ENCODE measurements at places on chromosomes 3 and 15.

DNA sequence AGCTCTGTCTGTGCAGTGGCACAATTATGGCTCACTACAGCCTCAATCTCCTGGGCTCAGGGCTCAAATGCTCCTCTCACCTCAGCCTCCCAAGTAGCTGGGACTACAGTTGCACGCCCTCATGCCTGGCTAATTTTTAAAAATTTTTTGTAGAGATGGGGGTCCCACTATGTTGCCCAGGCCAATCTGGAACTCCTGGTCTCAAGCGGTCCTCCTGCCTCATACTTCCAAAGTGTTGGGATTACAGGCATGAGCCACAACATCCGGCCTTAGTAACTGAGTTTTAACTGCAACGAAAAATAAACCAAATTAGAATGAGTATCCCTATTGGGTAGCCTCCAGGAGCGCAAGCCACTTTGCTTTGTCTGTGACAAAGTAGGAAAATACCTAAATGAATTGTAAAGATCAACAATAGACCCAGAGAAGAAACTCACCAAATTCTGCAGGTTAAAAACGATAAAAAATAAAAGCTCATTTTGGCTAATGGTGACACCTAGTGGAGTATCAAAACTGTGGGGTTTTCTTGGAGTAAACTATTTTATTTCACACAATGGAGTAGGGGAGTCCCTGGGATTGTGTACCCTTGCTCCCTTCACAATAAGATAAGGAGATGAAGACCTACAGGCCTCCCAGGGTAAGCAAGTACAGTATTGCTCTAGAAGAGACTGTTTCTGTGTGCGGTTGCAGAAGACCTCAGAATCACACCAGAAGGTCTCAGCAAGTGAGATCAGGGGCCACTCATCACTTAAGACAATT lies 21.0 kb upstream of the CA12 start:
- DNase-seq, result peak; percentile 24

DNA sequence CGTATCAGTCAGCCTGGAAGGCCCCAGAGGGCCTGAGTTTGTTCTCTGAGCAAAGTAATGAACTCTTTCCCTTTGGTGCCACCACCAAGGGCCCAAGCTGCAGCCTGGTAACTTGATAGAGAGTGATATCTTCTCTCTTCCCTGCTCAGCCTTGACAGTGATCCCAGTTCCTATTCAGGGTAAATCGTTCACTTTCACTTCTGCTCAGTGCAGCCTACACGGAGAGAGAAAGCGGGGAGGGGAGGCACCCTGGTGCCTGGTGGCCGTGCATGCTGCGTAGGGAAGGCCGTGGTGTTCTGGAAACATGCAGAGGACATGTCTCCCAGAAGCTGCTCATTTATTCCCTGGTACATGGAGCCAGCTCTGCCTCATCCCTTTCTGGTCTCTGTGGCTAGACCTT lies 54.9 kb downstream of the KIF9 start:
- no peak for DNase-seq

DNA sequence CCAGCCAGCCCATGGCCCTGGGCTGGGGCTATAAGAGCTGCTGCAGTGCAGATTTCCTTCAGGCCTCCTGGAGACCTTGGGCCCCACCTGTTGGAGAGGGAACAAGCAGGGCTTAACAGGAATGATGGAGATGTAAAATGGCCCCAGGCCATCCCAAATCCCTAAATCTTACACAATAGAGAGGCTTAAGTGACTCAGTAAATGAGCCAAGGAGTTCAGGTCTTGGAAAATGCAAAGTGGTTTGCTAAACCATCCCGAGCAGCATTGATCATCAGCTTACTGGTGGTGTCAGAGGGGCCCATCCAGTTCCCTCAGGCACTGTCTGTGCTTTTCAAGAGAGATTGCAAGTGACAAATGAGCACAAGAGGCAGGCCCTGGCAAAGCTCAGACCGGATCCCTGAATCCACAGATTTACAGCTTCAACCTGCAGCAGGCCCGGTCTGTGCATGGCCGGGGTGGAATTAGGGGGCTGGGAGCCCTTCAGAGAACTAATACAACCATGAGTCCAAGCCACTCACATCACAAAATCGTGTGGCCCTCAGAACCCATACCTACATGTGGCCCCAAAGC lies 325.4 kb downstream of the UACA start:
- no peak for DNase-seq

DNA sequence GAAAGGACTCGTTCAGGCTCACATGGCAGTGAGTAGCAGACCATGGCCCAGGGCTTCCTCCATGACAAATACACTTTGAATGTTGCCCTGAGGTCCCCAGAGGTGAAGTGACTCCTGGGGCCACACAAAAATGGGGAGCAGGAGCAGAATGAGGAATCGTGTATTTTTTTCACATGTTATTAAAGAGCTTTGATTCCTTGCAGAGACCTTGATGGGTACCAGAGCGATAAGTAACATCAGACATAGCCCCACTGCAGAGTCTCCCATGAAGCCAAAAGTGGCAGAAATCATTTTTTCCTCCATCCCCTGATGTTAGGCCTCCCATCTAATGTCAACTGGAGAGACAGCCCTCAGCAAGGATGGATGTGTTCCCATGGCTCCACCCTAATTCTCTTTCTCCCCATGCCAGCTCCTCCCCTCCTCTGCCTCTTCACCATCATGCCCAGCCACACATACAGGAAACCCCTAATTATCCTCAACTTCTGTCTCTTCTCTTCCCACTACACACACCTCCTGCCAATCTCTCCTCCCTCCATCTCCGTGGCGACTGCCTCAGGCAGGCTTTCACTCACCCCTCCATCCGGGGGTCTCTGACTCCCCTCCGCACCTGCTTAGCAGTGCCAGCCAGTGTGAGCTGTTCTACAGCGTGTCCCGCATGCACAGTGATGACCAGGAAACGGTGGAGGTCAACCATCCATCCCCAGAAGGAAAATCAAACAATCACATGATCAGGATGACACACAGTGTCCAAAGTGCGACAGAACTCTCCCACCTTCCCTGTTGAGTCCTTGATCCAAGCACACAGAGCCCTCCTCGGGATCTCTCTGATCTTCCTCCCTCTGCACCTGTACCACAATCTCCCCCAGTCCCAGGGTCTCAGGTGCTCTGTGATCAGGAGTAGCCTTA lies 7.1 kb upstream of the SSUH2 start:
- DNase-seq, result no peak

DNA sequence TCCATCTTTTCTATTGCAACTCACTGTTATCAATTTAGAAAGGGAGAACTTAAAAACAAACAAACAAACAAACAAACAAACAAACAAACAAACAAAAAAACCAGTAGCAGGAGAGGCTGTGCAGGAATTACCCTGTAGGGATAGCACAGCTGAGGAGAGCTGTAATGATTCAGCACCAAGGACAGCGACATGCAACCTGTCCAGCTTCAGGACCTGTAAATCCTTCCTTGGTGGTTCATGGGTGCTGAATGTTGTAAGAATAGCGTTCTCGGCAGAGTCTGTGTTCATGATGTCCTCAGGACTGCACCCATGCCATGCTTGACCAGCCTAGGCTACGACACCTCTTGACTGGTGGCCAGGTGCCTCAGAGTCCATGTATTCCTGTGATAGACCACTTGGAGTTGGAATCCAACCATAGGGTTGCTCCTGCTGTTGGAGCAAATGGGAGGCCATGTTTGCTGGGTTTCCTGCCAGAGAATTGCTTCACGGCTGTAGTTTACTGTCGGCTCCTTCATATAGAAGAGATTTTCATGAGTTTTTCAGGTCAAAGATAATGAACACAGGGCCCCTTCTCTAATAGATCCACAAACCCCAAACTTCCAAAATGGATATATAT lies 65.9 kb downstream of the CACNA2D3 start:
- DNase-seq, result peak; percentile 27

- DNase-seq, result no peak
Measured at GRCh38 chr3:132209855-132210254, 107.4 kb upstream of the ACP3 start.

DNA sequence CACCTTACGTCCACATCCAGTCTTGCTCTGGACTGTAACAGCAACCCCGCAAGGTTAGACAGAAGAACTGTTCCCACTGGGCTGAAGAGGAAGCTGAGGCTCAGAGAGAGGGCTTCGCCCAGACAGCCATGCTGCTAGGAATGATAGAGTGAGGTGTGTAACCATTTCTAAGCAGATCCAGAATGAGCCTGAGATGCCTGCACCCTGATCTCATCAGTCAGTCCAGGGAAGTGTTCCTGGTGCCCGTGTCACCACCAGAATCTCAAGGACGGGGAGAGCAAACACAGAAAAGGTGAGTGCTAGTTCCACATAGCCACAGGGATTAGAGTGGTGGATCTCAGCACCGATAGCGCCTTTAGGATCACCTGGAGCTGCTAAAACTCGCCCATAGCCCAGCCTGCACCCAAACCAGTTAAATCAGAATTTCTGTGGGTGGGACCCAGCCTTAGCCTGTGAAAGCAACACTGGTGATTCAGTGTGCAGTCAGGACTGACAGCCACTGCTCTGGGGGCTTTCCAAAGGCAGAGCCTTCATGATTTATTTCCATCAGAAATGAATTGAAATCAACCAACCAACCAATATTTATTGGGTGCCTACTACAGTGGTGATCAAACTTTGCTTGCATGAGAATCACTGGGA lies 12.3 kb downstream of the ISLR start:
- no peak for DNase-seq

DNA sequence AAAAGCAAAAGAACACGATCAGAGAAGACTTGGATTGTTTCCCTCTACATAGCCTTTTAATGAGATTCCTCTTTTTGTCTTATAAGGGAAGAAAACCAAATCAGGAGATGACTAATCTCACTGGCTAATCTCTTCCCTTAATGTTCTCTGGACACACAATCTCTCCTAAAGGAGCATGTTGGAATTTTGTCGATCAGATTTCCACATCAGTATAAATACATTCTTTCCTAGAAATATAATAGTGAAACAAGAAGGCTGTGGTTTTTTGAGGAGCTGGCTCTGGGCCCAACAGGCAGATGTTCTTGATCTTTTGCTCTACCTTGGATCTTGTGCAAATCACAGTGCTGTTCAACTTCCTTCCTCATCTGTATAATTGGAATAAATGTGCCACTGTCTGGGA lies 94.0 kb downstream of the GTPBP8 start:
- DNase-seq, result peak; percentile 31

DNA sequence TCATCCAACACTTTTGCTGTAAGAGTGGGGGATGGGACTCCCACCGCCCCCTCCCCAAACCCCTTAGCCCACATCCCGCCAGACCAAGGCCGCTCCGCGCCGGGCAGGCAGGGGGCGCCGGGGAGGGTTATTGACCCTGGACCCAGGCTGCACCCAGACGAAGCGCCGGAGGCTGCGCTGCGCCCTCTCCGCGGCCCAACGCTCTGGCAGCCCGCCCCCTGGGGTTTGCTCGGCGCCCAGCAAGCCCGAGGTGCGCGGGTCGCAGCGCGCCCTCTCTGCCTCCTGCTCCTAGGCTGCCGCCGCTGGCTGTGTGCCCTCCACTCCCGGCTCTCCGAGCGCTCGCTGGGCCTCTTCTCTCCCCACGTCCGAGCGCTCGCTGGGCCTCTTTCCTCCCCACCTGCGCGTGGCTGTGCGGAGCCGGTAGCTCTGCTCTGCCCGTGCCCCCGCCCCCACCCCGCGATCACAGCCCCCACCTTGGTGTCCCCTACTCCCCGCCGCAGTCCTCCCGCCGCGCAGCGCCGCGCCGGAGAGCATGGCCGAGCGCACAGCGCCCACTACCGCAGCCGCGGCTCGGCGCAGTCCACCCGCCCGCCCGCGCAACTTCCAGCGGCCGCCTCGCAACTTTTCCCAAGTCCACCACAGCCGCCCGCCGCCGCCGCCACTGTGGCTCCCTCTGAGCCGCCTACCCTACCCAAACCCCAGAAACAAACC lies 1.2 kb downstream of the MECOM start:
- DNase-seq, result peak; percentile 30

DNA sequence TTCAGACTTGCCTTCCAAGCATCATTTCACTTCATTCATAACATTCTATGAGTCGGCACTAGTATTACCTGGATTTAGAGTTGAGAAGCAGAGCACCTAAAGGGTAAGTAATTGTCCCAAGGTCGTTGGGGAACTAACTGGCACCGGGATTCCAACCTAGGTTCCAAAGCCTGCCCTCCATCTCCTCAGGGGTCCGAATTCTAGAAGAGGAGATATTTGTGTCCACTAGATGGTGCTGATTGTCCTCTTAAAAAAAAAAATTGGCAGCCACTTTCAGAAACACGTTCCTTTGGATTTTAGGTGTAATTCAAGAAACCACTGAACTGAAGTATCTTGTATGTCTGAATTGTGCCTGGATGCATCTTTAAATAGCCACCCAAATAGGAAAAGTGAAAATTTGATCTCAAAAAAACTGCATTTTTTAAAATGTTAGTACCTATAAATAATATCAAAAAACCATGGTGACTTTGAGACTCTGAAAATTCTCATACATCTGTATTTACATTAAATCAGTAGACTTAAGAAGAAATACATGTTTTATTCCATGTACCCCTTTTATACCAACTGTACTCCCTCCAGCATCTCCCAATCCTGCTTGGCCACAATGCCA lies 3.9 kb upstream of the FSIP1 start:
- DNase-seq, result no peak

GRCh38 chr3:43448098-43448497 lies 161.8 kb downstream of the SNRK start:
- no peak for DNase-seq

DNA sequence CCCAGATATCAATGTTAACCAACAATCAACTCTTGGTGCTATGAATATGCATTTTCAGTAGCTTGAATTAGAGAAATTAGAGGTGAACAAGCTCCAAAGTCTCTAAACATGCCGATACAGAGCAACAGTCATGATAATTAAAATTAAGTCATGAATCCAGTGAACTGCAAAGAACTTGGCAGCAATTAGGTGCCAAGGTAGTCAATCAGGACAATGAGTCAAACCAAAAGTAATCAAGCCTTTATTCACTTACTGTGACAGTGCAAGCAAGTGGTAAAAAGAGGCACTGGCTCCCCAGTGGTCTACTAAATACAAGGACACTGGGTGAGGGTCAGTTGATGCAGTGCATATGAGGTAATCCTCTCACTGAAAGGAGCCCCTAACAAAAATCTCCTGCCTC lies 1.8 kb downstream of the ZNF770 start:
- no peak for DNase-seq

GRCh38 chr3:16595778-16596177 lies 9.4 kb downstream of the DAZL start:
- DNase-seq, result no peak

GRCh38 chr3:89488800-89489580 lies 381.6 kb downstream of the EPHA3 start:
- DNase-seq, result no peak

GRCh38 chr3:13932578-13933295 lies 52.9 kb upstream of the WNT7A start:
- DNase-seq, result no peak

- no peak for DNase-seq
Measured at GRCh38 chr15:100998630-100999029, 79.5 kb downstream of the LRRK1 start.

- DNase-seq, result no peak
Measured at GRCh38 chr15:71511796-71512681, 298.3 kb upstream of the NR2E3 start.

GRCh38 chr3:18501679-18502343 lies 76.7 kb upstream of the SATB1 start:
- DNase-seq, result no peak

GRCh38 chr3:132817646-132818177 lies 95.5 kb upstream of the NPHP3 start:
- no peak for DNase-seq

GRCh38 chr3:127690823-127691452 lies 18.2 kb downstream of the ABTB1 start:
- peak; percentile 77 for DNase-seq

Measured in brain microvascular endothelial cell (primary cell).